ENCODE measurements at places on chromosomes 11 and 22.

- no peak for DNase-seq
These were observed 24.6 kb upstream of the IGLL5 start for GRCh38 chr22:22863001-22863400.

DNA sequence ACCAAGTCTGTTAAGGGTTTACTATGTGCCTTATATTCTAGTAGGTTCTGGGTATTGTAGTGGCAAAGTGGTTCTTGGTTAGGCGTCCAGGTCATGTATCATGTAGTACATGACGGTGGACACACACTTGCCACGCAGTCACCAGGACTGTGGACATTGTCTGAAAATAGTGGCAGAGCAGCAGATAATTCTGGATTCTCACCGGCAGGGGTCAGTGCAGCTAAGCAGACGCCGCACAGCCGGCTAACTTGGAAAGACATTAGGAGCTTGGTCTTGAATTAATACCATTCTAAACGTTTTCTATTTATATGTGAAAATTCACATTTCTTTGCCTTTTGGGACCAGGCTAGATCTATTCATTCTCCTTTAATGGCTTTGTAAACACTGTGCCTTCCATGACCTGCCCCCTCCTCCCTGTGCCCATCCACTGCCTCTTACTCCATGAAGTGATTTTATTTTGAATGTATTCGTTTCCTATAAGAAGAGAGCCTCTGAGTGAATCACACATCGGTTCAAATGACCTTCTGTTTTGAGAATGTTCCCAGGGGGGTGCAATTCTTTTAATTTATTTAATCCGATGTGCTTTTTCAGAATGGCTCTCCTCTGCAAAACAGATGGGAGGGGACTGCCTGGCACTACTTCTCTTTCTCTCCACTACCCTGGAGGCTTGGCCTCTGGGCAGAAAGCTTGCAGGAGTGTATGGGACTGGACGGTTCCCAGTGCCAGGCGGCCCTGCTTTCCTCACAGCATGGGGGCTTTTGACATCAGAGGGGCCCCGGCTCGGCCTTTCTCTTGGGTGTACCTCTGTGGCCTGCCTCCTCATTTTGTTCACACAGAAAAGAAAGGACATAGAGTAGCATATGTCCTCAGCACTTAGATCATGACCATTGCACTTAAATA, 378.0 kb downstream of the NTM start:
- DNase-seq, result peak; percentile 91

- no peak for DNase-seq
These were observed 15.4 kb upstream of the TMPRSS13 start for GRCh38 chr11:117944554-117944953.

- DNase-seq, result peak; percentile 57
These were observed 19.3 kb downstream of the MTFP1 start for GRCh38 chr22:30444632-30445437.

- no peak for DNase-seq
These were observed 31.2 kb downstream of the CD82 start for GRCh38 chr11:44596525-44597276.

All from foreskin fibroblast (primary cell).